ENCODE measurements at places on chromosomes 3 and 15. TPM values are rescaled to one million over a fixed set of nuclear protein-coding genes. Genes with fewer than 3 reads are reported as not detected.

The GREM1 gene
- total RNA-seq = not detected

The ZBBX gene
- total RNA-seq = not detected

The FEZF2 gene
- not detected for total RNA-seq

The SV2B gene
- total RNA-seq = 4.1 TPM

The CMTM8 gene
- 4.4 TPM for total RNA-seq

The MINDY2 gene
- 40.3 TPM for total RNA-seq

The GALNT15 gene
- total RNA-seq = 7.2 TPM

Measured in Right ventricle myocardium superior (tissue), 1 donor.